RKO (cell line): ENCODE measurements at places on chromosomes 6 and 20.

- DNase-seq = no peak
These were observed 154.1 kb downstream of the RPS12 start for GRCh38 chr6:132968419-132968950.

GRCh38 chr6:71481011-71481410 lies 192.4 kb downstream of the OGFRL1 start:
- no peak for DNase-seq

DNA sequence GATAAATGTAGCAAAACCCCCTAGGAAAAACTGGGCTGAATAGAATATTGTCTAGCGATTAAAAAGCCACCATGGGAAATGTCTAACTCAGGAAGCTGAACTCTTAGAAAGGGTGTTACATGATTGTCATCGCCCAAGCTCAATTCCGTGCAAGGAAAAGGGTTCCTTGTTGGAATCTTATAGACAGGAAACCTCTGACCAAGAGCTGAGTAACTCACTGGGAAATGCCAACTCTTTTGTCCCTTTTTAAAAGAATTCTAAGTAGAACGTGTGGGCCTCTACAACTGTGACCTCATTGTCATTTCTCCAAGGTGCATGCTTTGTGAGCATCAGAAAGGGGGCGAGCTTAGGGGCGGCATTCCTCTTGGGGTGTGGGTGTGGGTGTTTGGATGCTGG lies 88.1 kb downstream of the SYNJ2 start:
- DNase-seq = no peak

DNA sequence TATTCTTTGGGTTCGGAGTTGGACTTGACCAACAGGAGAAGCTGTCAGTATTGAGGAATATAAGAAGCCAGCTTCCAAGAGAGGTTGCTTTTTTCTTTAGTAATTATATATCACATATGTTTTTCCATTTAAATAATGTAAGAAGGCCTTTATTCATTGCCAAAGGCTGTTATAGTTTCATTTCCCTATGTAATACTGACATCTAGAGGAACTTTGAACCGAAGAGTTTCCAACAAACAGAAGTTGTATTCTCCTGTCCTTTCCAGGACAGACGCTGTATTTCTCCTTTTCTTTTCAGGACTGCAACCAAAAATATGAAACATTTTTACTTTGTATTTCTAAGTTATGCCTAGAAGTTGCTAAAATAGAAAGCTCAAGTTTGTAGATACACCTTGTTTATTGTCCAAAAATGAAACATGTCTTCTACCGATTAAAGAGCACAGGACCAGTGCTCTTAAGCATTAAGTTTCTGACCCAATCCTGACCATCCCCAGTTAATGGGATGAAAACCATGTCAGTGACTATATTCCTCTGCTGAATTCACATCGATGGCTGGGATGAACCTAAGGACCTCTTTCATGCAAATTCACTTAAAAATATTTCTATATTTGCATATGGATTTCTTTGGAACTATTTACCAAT lies 55.1 kb downstream of the MYLK4 start:
- DNase-seq = peak; percentile 55

- DNase-seq = no peak
These were observed 40.6 kb upstream of the BMP6 start for GRCh38 chr6:7685276-7685675.
